ENCODE measurements at places on chromosomes 1 and 21.

- DNase-seq = peak; percentile 41
Observed at GRCh38 chr1:168621356-168621755, 45.0 kb downstream of the XCL1 start.

DNA sequence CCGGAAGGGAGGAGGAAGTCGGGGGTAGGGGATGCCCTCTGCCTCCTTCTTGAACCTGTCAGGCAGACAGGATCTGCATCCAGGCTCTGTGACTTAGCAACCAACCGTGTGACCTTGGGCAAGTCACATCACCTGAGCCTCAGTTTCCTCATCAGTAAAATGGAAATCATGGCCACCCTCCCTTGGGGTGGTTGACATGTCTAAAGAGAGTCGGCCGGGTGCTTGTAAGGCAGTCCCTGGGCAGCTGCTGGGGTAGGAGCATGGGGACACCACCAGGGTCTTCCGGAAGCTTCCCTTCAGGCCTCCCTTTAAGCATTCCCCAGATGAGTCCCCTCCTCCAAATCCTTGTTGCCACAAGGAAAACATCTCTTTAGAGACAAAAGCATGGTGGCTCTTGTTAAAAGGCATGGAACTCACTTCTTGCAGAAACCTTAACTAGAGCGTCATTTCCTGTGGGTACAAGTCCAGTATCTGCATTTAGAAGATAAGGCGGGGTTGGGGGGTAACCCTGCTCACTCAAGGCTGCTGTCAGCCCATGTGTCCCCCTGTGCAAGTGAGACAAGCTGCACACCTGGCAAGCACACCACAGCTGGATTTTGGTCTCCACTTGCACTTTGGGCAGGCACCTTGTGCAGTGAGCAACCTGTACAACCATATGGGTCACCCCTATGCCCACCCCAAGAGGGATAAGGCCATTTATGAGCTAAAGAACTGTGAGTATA lies 10.4 kb downstream of the CLCNKB start:
- no peak for DNase-seq

GRCh38 chr1:4081806-4082711 lies 182.0 kb upstream of the C1orf174 start:
- no peak for DNase-seq

DNA sequence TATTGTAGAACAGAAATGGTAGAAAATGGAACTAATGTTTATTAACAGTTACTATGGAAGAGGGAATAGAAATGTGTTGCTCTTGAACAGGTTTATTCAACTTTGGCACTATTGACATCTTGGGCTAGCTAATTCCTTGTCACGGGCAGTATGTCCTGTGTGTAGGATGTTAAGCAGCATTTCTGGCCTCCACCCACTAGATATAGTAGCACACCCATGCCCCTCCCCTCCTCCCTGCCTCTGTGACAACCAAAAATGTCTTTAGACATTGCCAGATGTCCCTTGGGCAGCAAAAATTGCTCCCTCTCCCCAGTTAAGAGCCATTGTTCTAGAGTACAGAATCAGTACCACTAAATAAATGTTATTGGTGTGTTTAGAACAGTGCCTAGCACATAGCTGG lies 91.4 kb upstream of the TPTE start:
- no peak for DNase-seq

DNA sequence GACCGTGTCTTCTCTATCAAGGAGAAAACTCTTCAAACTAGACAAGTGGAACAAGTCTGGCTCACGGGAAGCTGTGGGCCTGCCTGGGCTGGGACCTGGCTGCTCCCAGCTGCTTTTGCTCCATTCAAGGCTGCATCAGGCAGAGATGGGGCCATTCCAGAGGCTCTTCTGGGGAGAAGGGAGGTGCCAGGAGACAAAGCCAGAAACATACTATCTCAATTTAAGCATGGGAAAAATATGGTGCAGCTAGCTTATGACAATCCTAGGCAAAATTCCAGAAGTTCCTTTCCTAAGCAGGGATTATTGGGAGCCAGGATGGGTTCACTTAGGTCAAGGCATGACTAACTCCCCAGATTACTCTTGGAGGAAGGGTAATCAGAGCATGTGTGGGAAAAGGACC lies 90.8 kb upstream of the SLC2A1 start:
- no peak for DNase-seq

DNA sequence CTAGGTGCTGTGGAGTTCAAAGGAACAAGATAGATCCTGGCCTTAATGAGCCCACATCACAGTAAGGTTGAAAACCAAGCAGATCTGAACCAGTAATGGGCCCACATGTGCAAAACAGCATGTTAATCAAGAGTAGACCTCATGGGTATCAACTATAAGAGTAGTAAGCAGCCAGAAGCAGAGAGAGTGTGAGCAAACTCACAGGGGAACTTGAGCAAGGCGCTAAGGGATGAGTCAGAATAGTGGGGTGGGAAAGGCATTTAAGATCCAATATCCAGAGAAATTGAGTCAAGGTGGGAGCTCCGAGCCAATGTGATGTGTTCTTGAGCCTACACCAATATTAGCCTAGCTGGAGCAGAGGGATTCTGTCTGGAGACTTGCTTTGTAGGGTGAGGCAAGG lies 52.4 kb upstream of the GJA5 start:
- DNase-seq = no peak

GRCh38 chr1:38451541-38451993 lies 405.0 kb upstream of the POU3F1 start:
- peak; percentile 61 for DNase-seq

- no peak for DNase-seq
Observed at GRCh38 chr1:104621221-104621620, 871.5 kb downstream of the AMY1C start.

DNA sequence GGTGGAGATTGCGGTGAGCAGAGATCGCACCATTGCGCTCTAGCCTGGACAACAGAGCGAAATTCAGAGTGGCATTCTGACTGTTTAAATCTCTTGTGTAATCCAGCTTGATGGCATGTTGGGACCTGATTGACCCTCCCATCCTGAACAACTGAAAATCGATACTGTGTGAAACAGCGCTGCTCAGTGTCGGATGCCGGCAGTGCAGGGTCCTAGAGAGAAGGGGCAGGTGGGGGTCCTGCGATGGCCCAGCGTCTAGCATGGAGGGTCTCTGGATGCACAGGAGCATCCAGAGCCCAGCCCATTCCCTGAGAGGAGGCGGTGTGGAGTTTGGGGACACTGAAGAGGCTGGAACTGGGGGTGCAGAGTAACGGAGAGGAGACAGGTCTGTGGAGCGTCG lies 15.8 kb downstream of the AGT start:
- DNase-seq = no peak

- DNase-seq = no peak
Observed at GRCh38 chr1:172168597-172168872, 251.9 kb upstream of the C1orf105 start.

DNA sequence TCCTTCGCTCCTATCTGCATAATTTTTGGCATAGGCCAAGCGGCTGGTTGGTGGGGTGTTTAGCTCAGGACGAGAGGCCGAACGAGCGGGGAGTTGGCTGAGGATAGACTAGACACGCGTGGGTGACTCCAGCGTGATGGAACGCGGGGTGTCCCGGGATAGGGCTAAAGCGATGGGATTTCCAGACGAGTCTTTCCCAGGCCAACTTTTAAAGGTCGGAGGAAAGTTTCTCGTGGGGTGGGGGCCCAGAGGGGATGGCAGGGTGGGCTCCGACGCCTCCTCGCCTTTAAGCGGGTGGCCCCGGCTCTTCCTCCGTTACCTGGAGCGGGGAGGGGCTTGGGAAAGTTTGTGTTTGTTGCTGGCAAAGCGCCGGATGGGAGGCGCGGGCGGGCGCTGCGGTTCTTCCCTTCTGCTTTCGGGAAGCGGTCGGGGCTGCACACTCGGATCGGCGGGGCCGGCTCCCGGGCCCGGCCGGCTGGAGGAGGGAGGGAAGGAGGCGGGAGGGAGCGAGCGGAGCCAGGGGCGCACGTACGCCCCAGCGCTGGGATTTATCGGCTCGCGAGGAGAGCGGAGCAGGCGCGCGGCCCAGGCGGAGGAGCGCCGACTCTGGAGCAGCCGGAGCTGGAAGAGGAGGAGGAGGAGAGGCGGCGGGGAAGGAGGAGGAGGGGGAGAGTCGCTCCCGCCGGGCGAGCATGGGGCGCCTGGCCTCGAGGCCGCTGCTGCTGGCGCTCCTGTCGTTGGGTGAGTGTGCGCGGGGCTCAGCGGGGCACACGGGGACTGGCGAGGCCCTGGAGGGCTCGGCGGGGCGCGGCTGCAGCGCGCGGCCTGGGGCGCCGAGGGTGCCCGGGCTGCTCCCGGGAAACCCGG lies at the start of gene PTGFRN:
TSS of gene PTGFRN (plus strand) at position 405 of the 867 bp plus-strand sequence. CDS start at position 693, 288 bp downstream.
- peak; percentile 69 for DNase-seq

- no peak for DNase-seq
Observed at GRCh38 chr1:21355956-21356355, 65.7 kb upstream of the ECE1 start.

- DNase-seq = no peak
Observed at GRCh38 chr1:234000557-234001041, 96.1 kb downstream of the SLC35F3 start.

DNA sequence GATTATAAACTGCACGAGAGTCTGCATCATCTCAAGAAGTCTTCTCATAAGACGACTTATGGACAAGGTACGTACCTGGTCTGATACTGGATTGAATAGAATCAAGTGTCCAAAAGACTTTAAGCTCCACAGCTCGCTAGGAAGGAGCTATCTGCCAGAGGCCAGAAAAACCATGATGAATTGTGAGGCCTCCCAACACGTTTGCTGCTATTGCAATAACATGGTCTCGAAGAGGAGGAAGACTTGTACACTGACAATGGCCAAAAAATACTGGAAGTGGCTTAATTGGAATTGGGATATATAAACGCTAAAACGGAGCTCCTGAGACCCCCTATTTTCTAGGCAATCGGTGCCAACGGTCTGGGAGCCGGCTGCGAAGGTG lies 534 bp downstream of the DNAJC28 start:
- no peak for DNase-seq

- peak; percentile 78 for DNase-seq
Observed at GRCh38 chr1:153790966-153791647, 15.9 kb downstream of the SLC27A3 start.

GRCh38 chr1:18109058-18109755 lies 1.6 kb downstream of the IGSF21 start:
- no peak for DNase-seq

GRCh38 chr1:166164995-166165660 lies 1.7 kb downstream of the FAM78B start:
- peak; percentile 61 for DNase-seq

GRCh38 chr1:103265551-103265950 lies 157.2 kb upstream of the COL11A1 start:
- DNase-seq = peak; percentile 53

GRCh38 chr1:23899070-23899469 lies 14.1 kb downstream of the CNR2 start:
- DNase-seq = no peak

DNA sequence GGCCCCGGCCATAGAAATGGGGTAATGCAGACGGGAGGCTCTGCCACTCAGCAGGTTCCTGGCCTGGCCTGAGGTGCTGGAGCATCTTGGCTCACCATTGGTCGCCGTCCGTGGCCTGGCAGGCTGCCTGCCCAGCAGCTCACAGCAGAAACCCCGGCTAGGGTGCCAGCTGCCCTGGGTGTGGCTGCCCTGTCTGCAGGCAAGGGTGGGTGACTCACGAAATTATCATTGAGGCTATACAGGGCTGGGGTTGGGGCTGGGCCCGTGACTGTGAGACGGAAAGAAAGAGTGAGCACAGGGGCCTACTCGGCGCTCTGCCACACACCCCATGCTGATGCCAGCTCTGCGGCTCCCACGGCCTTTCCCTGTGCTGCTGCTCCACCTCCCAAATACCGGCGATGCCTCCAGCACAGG lies 8.0 kb upstream of the PKP1 start:
- DNase-seq = peak; percentile 85

- DNase-seq = peak; percentile 84
Observed at GRCh38 chr1:212512816-212513559, 80.3 kb downstream of the NENF start.
